ENCODE measurements at places on chromosomes 7 and 10.

DNA sequence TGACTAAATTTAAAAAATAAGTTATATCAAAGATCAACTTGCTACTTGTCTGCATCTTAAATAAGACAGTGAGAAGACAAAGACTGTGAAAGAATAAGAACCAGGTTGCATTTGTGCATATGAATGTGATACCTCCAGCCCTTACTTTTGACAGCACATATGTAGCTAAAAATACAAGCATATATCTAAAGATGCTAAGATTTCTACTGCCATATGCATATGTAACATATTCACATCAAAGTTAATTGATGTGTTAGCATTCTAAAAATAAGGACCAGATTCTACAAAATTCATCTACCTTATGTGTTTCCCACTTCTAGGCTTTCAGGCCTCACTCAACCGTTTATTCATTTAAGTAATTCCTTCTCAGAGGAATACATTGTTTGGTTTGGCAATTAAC is 1120.3 kb upstream of the LRRTM3 start:
- DNase-seq, result no peak

DNA sequence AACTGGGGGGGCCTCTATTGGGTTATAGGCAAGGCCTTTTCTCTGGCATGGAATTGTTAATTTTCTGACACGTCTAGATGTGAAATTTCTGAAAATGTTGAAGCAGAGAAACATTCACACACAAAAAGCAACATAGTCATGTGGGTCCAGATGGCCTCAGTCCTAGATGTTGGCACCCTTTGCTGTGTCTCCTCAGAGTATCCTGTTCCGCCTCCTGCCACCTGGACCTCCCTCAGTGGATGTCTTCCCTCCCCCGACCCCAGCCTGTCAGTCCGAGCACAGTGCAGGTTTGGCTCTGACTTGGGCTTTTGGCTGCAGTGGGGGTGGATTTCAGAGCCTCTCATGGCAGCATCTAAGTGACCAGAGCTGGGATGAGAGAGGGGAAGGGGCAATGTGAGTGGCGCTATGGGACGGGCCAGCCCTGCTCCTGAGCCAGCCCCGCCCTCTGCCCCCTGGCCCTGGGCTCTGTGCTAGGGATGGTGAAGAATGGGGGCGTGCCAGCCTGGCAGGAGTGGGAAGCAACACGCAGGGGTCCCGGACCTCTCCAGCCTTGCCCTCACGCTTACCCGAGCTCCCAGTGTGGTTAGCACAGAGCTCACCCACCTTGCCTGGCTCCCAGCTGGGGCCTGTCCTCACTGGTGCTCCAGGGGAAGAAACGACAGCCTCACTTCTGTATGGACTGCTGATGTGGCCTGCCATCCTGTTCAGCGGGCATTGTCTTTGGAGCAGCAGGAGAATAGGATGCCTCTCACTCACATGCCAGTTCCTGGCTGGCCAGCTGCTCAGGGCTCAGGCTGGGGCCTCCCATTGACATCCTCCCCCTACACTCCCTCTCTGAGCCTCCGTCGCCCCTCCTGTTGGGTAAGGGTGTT is 6.2 kb downstream of the ATP6V0E2 start:
- no peak for DNase-seq

- DNase-seq, result peak; percentile 83
These were observed 197.9 kb downstream of the IMMP2L start for GRCh38 chr7:111364413-111364812.

GRCh38 chr10:110698340-110698739 is 54.2 kb downstream of the RBM20 start:
- no peak for DNase-seq

GRCh38 chr10:79429751-79430150 is 15.7 kb downstream of the ZCCHC24 start:
- no peak for DNase-seq

- no peak for DNase-seq
These were observed 197.2 kb downstream of the HECW1 start for GRCh38 chr7:43309706-43310022.

DNA sequence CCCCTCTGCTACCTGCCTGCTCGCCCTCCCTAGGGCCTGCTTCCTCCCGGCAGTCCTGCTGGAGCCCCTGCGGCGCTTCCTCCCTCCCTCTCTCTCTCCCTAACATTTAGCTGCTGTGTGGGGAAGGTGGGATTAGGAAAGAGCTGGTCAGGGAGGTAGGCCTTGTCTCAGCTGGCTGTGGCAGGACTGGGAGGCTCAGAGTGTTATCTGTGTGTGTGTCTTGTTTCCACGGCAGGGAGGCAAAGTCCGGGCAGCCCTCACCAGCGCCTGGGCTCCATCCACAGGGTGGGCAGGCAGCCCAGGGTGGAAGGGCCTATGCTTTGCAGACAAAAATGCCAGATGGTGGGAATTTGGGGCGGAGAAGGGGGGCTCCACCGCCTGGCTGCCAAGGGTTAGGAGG is 105.7 kb downstream of the RPS24 start:
- no peak for DNase-seq

DNA sequence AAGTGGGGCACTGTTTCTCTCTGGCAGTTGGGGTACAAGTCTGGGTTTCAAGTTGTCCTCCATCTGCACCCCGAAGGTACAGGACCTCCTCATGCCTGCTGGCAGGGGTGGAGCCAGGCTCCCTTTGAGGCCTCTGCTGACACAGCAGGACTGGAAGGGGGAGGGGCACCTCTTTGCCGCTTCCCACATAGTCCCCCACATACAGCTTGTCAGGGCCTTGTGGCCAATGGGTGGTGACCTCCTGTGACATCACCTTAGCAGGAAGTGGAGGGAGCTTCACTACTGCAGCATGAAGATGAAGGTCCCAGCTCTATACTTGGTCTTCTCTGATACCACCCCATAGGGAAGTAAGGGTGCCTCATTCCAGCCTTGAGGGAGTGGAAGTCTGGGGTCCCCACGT is 167.8 kb downstream of the RAMP3 start:
- DNase-seq, result no peak

- DNase-seq, result no peak
These were observed 38.6 kb downstream of the ATE1 start for GRCh38 chr10:121889212-121889611.

GRCh38 chr7:48085433-48085791 is 3.7 kb upstream of the UPP1 start:
- DNase-seq, result no peak

GRCh38 chr10:112424651-112425050 is 22.1 kb downstream of the ZDHHC6 start:
- DNase-seq, result no peak

GRCh38 chr7:130441408-130441869 is 623 bp upstream of the CEP41 start:
- no peak for DNase-seq

- no peak for DNase-seq
These were observed 2.5 kb upstream of the BUB3 start for GRCh38 chr10:123151737-123152135.

- no peak for DNase-seq
These were observed 27.7 kb upstream of the PRKCQ start for GRCh38 chr10:6607778-6608177.

DNA sequence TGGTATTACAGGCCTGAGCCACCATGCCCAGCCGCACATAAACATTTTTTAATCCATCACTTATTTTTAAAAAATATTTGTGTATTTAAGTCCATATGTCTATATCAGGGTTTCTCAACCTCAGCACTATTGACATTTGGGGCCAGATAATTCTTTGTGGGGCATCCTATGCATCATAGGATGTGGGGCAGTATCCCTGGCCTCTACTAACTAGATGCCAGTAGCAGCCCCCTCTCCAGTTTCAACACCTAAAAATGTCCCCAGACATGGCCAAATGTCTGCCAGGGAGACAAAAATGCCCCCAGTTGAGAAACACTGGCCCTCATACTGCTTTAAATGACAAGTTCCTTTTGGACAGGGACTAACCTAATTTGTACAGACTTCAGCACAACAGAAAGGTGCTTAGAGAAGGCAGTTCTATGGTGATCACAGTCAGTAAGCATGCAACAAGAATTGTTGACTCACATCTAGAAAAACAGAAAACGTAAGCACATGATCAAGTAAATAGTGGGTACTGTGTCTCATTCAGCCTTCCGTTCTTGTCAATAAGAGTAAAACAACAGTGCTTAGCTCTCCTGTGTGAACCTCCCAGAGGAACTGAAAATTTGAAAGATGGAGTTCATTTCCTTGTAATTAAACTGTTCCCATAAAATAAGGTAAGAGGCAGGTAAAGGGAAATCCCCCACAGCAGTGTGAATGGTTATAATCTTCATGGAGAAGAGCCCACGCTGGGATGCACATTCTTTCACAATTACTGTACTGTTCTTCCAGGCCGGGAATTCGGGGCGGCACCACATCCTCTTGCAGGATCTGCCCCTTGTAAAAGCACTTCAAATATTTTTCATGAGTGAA is 17.3 kb upstream of the ADRB1 start:
- DNase-seq, result peak; percentile 87

DNA sequence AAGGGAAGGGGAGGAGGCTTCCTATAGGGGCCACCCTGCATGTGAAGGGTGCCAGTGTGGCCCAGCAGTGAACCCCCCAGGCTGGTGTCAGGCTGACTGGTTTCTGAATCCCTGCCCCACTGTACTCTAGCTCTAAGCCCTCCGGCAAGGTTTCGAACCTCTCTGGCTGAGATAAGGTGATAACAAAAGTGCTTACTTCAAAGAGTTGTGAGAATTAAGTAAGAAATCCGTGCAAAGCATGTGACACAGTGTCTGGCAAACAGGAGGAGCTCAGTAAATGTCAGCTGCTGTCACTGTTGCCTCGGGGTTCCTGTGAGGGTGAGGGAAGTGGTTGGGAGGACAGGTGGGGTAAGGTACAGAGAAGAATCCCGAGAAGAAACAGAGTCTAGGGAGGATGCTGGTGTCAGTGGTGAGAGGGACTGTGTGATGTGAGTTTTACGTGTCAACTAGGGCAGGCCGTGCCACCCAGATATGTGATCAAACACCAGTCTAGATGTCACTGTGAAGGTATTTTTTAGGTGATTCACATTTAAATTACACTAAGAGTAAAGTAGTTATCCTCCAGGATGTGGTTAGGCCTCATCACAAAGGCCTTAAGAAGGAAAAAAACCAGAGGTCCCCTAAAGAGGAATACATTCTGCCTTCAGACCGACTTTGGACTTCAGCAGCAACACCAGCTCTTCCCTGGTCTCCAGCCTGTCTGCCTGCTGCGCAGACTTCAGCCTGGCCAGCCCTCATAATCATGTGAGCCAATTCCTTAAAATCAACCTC is 64.4 kb downstream of the BPGM start:
- DNase-seq, result no peak

DNA sequence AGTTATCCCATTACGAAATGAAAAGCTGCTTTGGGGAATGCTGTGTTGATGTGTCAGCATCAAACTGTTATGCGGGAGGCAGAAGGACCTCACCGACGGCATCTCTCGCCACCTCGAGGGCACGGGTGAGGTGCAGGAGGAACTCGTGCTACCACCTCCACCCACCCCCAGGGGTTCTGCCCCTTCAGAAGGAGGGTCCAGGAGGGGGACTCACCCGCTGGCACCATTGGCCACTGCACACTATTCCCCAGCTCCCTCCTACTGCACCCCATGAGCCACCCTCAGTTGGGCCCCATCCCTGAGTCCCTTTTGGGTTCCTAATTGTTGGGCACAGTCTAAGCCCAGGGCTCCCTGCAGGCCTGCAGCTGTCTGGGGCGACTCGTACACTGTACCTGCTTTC is 236.6 kb downstream of the PTPRN2 start:
- no peak for DNase-seq

GRCh38 chr10:58830697-58831096 is 318.0 kb downstream of the BICC1 start:
- no peak for DNase-seq

DNA sequence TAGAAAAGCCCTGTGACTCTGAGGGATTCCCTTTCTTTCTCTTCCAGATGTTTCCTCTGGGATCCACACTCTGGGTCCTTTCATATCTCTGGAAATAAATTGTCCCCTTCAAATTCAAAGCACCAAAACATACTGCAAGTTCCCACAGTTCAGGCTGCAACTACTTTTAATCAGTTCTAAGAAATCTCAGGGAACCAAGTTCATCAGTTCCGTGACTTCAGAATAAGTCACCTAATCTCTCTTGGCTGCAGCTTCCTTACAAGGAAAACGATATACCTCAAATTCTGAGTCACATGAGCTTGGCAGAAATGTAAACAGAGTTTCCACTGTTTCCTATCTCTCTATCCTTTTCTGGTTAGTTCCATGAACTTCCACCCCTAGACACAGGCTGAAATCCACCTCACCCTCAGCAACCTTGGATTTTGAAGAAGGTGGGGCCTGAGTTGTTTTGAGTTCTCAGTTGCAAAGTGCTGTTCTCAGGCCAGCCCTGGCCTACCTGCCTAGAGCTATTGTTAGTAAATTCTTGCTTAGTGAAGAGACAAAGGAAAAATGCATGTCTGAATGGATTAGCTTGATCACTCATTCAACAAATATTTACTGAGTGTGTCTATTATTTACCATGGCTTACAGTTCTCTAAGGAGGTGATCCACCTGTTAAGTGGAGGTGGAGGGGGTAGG is 59.3 kb upstream of the IL6 start:
- peak; percentile 84 for DNase-seq

DNA sequence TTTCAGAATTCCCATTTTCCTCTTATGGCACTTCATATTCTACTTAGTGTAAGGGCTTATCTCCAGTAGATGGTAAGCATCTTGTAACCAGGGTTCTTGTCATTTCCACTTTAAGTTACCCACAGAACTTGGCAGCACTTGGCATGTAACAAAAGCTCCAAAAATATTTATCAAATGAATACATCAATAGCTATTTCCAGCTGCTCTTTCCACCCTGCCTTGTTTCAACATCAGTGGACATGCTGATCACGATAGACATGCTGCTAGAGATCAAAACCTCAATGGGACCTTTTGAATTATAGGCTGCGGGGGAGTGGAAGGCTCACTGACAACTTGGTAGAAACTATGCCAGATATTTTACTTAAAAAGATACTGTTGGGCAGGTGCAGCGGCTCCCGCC is 32.9 kb downstream of the HOXA1 start:
- DNase-seq, result no peak

- DNase-seq, result no peak
These were observed 316.3 kb downstream of the FRMD4A start for GRCh38 chr10:14014423-14014822.

DNA sequence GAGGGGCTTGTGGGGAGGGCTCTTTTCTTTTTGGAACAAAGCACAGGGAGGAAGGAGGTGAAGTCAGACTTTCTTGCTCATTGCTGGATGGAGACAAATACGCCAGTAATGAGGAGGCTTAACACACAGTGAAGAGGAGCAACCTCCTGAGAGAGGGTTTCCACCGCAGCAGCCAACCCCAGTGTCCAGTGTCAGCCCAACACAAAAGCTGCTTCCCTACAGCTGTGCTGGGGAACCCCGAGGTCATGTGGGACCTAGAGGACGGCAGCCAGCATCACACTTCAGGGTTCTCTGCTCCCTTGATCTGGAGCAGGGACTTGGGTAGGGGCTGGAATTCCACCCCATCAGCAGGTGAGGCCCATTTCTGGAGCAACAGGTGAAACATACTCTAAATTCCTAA is 7.7 kb downstream of the BLNK start:
- DNase-seq, result no peak

GRCh38 chr10:122632031-122632430 is 67.6 kb downstream of the C10orf120 start:
- no peak for DNase-seq

Data from RWPE2 (cell line).